ENCODE measurements at places on chromosomes 6 and 20. TPM values are rescaled to one million over a fixed set of nuclear protein-coding genes. Genes with fewer than 3 reads are reported as not detected.

GRCh38 chr6:106825156-106825555 lies 149.4 kb downstream of the CD24 start:
- DNase-seq = no peak

DNA sequence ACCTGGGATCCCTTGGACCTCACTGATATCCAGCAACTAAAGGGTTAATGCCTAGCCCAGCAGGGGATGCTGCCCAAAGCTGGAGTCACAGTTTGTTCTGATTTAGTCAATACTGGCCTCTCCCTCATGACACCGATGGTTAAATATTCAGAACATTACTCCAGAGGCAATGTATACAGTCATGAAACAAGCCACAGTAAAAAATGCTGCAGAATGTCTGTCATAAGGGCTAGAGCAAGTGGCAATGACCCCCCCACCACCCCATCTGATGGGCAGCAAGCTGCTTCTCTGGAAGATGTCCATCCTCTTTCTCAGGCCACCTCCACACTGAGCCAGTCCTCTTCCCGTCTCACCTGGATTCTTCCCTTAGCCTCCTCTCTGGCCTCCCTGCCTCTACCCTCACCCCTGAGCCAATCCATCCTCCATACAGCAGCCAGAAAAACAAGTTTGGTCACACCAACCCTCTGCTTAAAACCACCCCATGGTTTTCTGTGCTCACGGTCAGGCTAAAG lies 99.0 kb upstream of the KCNG1 start:
- peak; percentile 51 for DNase-seq

- no peak for DNase-seq
Observed at GRCh38 chr20:57407541-57407956, 16.4 kb downstream of the RBM38 start.

- DNase-seq = no peak
Observed at GRCh38 chr20:21352703-21353102, 44.6 kb downstream of the NKX2-4 start.

DNA sequence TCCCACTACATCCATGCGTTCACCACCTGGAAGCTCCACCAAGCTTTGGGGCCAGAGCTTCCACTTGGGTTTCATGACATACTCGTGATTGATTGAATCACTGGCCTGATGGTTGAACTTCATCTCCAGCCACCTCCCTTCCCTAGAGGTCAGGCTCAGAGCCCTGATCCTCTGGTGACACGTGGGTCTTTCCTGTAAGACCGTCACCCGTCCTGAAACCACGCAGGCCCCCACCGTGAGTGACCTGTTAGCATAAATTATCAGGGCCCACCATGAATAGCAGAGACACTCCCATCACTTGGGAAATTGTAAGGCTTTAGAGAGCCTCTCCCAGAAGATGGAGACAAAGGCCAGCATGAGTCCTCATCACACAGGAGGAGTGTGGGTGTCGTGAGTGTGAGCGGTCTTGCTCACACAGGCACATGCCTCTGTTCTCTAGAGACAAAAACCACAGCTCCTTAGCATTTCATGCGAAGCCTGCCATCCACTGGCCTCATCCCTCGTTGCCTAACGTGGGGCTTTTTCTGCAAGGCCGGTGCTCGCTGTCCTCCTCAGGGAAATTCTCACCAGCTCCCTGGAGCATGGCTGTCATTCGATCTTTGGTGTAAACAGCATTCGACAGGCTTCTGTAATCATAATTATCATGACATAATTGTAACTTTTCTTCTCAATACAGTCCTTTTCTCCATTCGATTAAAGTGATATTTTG lies 65.1 kb upstream of the DUSP22 start:
- DNase-seq = no peak

GRCh38 chr20:5524896-5525295 lies 208.1 kb upstream of the PROKR2 start:
- no peak for DNase-seq

DNA sequence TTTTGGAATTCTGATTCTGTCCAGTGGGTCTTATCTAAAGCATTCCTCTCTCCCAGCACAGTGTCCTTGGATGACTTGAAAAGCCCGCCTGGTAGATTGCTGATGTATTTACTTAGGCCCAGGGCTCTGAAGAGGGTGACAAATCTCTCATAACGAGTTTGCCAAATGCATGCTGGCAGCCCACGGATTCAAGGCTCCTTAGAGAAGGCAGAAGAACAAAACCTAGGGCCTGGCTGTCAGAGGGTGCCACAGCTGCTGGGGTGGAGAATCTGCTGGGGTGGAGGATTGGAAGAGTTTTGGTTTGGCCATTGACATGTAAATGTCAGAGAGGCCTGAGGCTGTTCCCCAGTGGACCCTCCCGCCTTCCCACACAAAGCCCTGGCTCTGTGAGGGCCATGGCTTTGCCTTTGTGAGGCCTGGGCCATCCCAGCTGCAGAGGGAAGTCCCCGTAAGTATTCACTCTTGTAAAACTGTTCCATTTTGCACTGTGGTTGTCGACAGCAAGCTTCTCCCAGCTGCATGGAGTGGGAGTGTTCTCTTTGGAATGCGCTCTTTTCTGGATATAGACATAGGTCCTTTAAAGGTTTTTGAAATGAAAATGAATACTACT lies 50.3 kb downstream of the ANKRD6 start:
- DNase-seq = no peak

GRCh38 chr6:154732538-154733182 lies 556 bp upstream of the SCAF8 start:
- DNase-seq = no peak

- DNase-seq = no peak
Observed at GRCh38 chr6:135282395-135282794, 101.3 kb downstream of the MYB start.

DNA sequence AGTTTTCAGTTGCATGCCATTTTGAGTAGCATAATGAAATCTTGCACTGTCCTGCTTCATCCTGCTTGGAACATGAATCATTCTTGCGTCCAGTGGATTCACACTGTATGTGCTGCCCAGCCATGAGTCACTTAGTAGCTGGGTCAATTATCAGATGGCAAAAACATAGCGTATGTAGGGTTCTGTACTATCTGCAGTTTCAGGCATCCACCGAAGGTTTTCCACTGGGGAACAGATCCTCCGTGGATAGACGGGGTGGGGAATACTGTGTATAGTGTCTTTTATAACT lies 61.4 kb downstream of the IL22RA2 start:
- no peak for DNase-seq

DNA sequence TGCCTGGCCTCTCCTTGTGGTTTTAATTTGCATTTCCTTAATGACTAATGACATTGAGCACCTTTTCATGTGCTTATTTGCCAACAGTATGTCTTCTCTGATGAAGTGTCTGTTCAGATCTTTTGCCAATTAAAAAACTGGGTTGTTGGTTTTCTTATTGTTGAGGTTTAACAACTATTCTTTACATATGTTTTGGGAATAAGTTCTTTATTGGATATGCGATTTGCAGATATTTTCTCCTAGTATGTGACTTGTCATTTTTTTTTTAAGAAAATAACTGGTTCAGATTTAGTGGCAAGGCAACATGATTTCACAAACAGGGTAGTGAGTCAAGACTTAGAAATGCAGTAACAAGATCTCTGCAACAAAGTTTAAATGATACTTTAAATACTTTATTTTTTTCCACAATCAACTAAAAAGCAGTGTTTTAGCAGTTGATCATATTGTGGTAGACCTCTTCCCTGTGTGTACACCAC lies 67.8 kb downstream of the TIAM2 start:
- DNase-seq = no peak

DNA sequence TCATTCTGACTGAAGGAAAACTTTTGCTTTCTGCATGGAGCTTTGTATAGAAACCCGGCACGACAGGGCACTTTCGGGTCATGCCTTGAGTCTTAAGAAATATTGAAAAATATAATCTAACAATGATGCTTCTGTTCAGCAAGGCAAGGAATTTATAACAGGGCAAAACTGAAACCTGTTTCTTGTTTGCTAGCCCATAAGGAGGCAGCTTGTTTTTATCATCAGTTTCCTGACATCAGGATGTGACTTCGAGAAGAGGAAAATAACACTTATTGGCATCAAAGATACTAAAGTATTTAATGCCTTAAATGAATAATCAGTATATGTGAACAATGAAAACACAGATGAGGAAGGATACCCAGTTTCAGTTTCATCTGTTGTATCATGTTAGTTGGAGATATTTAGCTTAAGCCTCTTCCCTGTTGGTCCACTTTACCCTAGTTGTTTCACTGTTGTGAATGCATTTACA lies 146.5 kb downstream of the CDKAL1 start:
- no peak for DNase-seq

- DNase-seq = no peak
Observed at GRCh38 chr6:74735304-74735703, 470.5 kb downstream of the COL12A1 start.

GRCh38 chr6:169884158-169884557 lies 132.7 kb downstream of the ERMARD start:
- DNase-seq = peak; percentile 65

DNA sequence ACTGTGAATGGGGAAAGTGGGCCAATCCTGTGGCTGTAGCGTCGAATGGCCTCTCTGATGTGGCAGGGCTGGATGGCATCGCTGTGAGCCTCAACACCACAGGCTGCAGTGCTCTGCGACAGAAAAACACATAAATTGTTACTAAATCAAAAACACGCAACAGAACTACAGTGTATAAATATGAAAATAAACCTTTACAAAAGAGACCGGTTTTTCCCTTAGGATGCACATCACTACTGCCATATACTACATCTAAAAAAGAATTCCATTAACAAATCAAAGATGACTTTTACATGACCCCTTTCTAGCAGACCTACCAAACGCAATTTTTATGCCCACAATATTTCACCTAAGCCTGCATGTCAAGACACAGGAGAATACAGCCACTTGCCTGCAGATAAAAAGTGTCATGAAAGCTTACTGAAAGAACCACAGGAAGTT lies 395.5 kb upstream of the RUNX2 start:
- no peak for DNase-seq

DNA sequence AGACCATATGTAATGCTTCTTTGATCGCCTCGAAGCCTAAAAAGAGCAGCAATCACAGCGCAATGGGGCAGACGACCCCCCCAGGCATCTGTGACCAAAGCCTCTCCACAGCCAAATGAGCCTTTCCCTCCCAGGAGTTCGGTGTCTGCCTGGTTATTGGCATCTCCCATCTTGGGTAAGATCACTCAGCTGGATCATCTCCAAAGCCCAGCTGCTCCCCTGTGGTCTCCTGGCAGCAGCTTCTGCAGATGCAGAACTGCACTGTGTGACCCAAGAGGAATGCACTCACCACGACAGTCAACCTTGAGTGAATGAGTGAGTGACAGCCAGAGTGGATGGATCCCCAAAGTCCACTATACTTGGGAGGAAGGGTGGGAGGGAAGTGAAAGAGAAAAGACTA lies 44.8 kb upstream of the IYD start:
- no peak for DNase-seq

DNA sequence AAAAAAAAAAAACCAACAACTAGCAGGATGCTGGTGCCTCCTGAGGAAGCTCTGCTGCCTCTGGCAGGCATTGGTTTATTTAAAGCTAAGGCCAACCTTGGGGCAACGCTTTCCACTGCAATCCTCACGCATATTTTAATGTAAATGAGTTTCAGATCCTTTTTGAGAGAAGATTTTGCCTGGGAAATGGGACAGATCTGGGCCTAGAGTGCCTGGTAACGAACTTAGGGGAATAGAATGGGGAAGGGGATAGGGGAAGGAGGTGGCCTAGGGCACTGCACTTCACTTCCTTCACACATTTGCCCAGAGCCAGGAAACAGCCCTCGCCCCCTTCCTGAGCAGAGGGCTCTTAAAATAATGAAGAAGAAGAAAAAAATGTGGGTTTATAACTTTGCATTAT lies 132.7 kb upstream of the TMEM170B start:
- DNase-seq = no peak

- no peak for DNase-seq
Observed at GRCh38 chr6:144094731-144095133, 641 bp downstream of the SF3B5 start.

DNA sequence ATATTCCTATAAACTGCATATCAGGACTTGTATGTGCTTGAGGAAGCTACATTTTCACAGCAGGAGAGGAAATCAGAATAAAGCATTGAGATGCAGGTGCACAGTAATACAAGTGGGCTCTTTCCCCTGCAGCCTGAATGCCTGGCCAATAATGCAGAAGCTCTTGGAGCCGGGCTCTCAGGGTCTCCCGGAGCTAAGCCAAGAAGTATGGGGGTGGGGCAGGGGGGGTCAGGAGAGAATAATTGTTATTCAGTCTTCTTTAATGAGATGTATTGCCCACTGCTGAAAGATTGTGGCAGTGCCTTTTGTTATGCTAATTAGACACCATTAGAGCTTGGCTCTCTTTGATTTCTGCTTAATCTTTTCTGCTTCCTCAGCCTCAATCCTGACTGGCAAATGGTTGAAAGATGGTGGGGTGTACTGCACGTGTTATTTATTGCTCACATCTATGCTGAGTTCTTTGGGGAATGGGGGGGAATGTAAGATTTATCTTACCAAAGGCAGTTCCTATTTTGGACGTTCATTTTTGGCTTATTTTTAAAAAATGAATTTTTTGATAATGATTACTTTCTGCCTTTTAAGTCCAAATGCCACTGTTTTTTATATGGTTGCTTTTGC lies 407.6 kb upstream of the SOX4 start:
- DNase-seq = no peak

- no peak for DNase-seq
Observed at GRCh38 chr20:61584851-61585250, 332.8 kb downstream of the CDH4 start.

- DNase-seq = no peak
Observed at GRCh38 chr20:8353512-8353911, 221.4 kb downstream of the PLCB1 start.

DNA sequence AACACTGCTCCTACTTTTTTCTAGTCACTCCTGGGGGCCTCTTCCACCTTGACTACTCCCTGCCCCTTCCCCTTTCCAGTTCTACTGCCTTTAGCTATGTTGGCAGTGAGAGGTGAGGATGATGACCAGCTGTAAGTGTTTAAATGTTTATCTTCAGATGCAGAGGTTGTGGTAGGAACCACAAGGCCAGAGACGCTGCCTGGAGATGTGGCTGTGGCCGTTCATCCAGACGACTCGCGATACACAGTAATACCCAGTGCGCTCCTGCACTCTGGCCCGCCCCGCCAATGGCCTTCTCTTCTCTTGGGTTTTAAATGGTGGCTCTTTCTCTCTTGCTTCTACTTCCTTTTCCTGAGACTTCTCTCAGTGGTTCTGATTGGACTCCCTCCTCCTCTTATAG lies 4.6 kb downstream of the VARS2 start:
- DNase-seq = no peak

GRCh38 chr6:112443179-112444065 lies 96.3 kb downstream of the RFPL4B start:
- DNase-seq = no peak

Gene SYNDIG1
- 0.77 TPM for total RNA-seq

Gene AVP
- 0.96 TPM for total RNA-seq

Gene NRSN1
- not detected for total RNA-seq

Gene RAE1
- 18.0 TPM for total RNA-seq

Gene OTOR
- not detected for total RNA-seq

Gene SALL4
- 0.16 TPM for total RNA-seq

Gene QKI
- total RNA-seq = 267 TPM

Gene HLA-DQA2
- 1.5 TPM for total RNA-seq

Gene LY6G6C
- not detected for total RNA-seq

Gene EDN3
- not detected for total RNA-seq

Gene NHLRC1
- total RNA-seq = 2.1 TPM

Gene COX4I2
- total RNA-seq = 2.3 TPM

Gene VNN1
- total RNA-seq = 9.7 TPM

All from mesenteric fat pad (tissue), 1 donor.